ENCODE measurements at places on chromosomes 2 and 18. TPM values are rescaled to one million over a fixed set of nuclear protein-coding genes. Genes with fewer than 3 reads are reported as not detected.

- H3K36me3 ChIP-seq, result no peaks in the 10 kb centered on the region
- no peak overlapping the region for H3K27ac ChIP-seq
- H3K4me1 ChIP-seq, result no peaks in the 10 kb centered on the region
- DNase-seq, result no peak
- H3K4me3 ChIP-seq, result no peak overlapping the region
- H3K27me3 ChIP-seq, result no peaks in the 10 kb centered on the region
Measured at GRCh38 chr18:34411952-34412351, 187.2 kb upstream of the NOL4 start.

- no peaks in the 10 kb centered on the region for H3K36me3 ChIP-seq
- no peak overlapping the region for H3K27ac ChIP-seq
- no peaks in the 10 kb centered on the region for H3K4me1 ChIP-seq
- no peak for DNase-seq
- H3K27me3 ChIP-seq, result no peaks in the 10 kb centered on the region
Measured at GRCh38 chr18:1053331-1054315, 149.0 kb downstream of the ADCYAP1 start.

- DNase-seq, result no peak
- no peaks in the 10 kb centered on the region for H3K4me1 ChIP-seq
- H3K27me3 ChIP-seq, result no peaks in the 10 kb centered on the region
- H3K4me3 ChIP-seq, result peak within 1 kb of the TSS; percentile 66
- no peaks in the 10 kb centered on the region for H3K36me3 ChIP-seq
Measured at GRCh38 chr18:33577685-33578517, at the start of gene ASXL3. Gene ASXL3 (plus strand): TSS chr18:33578219. CDS start chr18:33578632, 413 bp downstream.

GRCh38 chr18:45227001-45227742, 388.1 kb upstream of the SLC14A2 start:
- no peak overlapping the region for H3K27ac ChIP-seq
- H3K4me3 ChIP-seq, result no peak overlapping the region
- H3K36me3 ChIP-seq, result no peaks in the 10 kb centered on the region

GRCh38 chr18:10511236-10511635, 14.6 kb upstream of the NAPG start:
- no peak for DNase-seq
- no peaks in the 10 kb centered on the region for H3K36me3 ChIP-seq
- H3K4me1 ChIP-seq, result no peaks in the 10 kb centered on the region
- no peak overlapping the region for H3K27ac ChIP-seq
- H3K4me3 ChIP-seq, result no peak overlapping the region

UBE2E3 gene
- 77.0 TPM for total RNA-seq

- no peaks in the 10 kb centered on the region for H3K4me1 ChIP-seq
- no peak overlapping the region for H3K27ac ChIP-seq
- no peak overlapping the region for H3K4me3 ChIP-seq
- DNase-seq, result no peak
Measured at GRCh38 chr2:181174611-181175580, 194.5 kb downstream of the UBE2E3 start.

GRCh38 chr18:10927286-10927992, 221.9 kb downstream of the PIEZO2 start:
- H3K4me1 ChIP-seq, result no peaks in the 10 kb centered on the region
- H3K27me3 ChIP-seq, result no peaks in the 10 kb centered on the region
- no peak overlapping the region for H3K27ac ChIP-seq
- no peak for DNase-seq

DNA sequence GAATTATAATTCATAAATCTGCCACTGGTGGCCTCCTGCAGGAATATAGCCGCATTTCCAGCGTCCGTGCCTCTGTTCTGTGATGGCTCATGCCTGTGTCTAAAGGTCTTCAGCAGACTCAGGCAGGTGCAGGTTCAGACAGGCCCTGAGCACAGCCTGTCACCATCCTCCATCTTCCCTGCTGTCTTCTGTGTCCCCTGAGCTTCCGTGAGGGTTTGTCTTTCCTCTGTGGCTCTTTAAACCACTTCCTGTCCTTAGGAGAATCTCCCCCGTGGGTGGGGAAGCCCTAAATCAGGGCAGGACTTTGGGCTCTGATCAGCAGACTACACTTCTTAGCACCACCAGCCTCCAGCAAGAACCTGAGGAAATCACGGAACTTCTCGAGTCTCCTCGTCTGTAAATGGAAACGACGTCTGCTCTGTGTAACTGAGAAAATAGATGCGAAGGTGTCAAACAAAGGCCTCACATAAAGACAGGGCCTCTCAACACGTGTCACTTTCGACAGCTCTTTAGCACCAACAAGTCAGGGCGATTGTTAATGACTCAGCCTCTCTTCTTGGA, 24.1 kb upstream of the NFATC1 start:
- H3K27ac ChIP-seq, result no peak overlapping the region
- H3K4me3 ChIP-seq, result no peak overlapping the region
- no peak for DNase-seq
- H3K27me3 ChIP-seq, result no peaks in the 10 kb centered on the region
- no peaks in the 10 kb centered on the region for H3K4me1 ChIP-seq

- H3K27ac ChIP-seq, result no peak overlapping the region
- DNase-seq, result no peak
- H3K4me3 ChIP-seq, result no peak overlapping the region
- H3K36me3 ChIP-seq, result no peaks in the 10 kb centered on the region
- no peaks in the 10 kb centered on the region for H3K4me1 ChIP-seq
Measured at GRCh38 chr2:196336715-196337114, 165.3 kb upstream of the STK17B start.

CTNNA2 gene
- not detected for total RNA-seq

RASGRP3 gene
- 13.1 TPM for total RNA-seq

IL36RN gene
- total RNA-seq, result not detected

DNA sequence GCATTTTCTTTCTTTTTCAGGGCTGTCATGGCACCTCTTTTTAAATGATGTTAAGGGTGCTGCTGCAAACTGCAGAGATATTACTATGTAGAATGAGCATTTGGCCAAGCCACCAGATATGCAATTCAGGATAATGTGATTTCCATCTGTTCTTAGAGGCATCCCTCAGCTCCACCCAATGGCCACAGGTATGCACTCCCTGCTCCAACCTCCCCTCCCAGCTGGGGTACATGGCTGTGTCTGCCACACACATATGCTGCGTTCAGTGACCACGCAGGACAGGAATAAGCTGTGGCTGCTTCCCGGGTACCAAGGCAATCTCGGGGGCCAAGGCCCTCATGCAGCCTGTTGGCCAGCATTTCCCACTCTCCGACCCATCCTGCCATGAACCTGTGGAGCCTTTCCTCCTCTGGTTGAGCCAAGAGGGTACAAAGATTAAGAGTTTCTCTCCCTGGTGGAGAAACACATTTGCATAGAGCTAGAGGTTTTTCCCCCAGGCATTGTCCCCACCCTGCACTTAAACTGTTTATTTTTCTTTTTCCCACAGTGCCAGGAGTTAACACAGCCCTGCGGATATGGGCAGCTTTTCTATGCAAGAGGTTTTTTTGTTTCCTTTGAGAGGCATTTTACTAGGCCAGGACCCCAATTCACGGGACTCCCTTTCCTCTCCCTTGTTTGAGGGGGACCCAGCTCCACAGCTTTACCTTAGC, 147.0 kb downstream of the GCA start:
- DNase-seq, result no peak
- no peaks in the 10 kb centered on the region for H3K4me1 ChIP-seq
- H3K4me3 ChIP-seq, result no peak overlapping the region
- H3K27ac ChIP-seq, result no peak overlapping the region
- no peaks in the 10 kb centered on the region for H3K36me3 ChIP-seq

TUBB8B gene
- total RNA-seq, result not detected

NPHP1 gene
- 7.2 TPM for total RNA-seq

GEN1 gene
- 6.7 TPM for total RNA-seq

DNA sequence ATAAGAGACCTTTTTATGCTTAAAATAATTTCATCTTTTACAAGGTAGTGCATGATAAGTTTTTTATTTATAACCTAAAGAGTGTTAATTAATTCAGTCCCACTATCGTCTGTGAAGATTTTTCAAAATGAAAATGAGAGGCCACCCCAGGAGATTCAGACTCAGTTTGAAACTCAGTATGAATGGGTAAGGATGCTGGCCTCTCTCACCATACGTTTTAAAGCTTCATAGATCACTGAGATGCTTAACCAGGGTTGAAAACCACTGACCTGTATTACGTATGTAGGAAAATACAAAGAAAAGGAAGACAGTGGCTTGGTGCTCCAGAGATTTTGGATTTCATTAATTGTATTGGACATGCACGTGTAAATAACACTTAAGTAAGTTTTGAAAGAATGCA, 278.7 kb downstream of the FSIP2 start:
- no peak overlapping the region for H3K27ac ChIP-seq
- no peak overlapping the region for H3K4me3 ChIP-seq
- H3K27me3 ChIP-seq, result no peaks in the 10 kb centered on the region
- H3K36me3 ChIP-seq, result no peaks in the 10 kb centered on the region
- H3K4me1 ChIP-seq, result no peaks in the 10 kb centered on the region

DNA sequence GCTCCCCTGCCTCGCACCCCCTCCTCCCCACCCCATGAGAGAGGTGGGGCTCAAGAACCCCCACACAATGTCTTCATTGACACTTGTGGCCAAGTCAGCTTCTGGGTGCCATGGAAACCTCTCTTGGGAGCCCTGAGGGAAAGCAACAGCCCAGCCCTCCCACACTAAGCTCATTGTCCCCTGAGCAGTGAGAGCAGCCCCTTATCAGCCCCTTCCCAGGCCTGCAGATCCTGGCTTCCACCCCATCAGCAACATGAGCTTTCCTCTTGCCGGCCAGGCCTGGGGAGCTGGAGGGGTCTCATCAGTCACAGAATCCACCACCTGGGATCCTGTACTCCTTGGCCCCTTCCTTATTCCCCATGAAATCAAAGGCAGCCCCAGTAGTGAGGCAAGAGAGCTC, 107.8 kb upstream of the ST3GAL5 start:
- peak; percentile 27 for DNase-seq
- H3K27ac ChIP-seq, result peak overlapping the region; percentile 62
- H3K27me3 ChIP-seq, result no peaks in the 10 kb centered on the region
- H3K4me1 ChIP-seq, result peaks cover 9% of the 10 kb centered on the region
- H3K36me3 ChIP-seq, result no peaks in the 10 kb centered on the region

DNA sequence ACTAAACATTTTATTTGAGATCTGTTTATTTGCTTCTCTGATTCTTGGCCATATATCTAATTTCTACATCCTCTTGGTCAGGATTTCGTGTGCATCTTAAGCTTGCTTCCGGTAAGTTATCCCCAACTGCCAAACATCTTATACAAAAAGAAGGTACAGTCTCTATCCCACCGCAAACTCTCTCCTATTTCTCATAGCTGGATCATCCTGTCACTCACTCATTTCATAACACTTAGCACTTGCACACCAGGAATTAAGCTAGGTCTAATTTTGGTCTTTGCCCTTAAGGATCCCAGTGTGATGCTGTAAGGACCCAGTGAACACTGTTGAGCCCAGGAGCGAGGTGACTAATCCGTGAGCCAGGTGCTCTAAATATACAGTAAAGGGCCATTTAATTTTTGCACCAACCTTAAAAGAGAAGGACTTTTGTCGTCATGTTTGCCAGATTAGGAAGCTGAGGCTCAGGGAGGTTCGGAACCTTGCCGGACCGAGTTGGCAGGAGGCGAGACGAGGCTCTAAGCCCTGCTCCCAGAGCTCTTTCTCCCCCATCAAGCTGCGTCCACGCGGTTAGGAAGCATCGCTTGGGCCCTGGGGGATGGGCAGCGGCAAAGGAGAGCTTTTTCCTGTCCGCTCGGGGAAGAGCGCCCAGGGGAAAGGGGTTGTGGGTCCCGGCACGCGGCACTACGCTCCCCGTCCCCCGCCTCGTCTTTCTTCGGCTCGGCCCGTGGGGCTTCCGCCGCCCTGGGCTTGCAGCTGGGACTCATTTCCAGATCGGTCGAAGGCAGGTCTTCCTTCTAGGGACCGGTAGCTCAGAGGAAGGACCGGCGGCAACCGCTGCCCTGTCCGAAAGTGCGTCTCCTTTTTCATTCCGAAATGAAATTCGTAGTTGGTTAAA, 4.1 kb upstream of the ITPRIPL1 start:
- no peaks in the 10 kb centered on the region for H3K27me3 ChIP-seq
- H3K4me3 ChIP-seq, result peak overlapping the region; percentile 60
- DNase-seq, result no peak
- no peaks in the 10 kb centered on the region for H3K4me1 ChIP-seq
- H3K27ac ChIP-seq, result peak overlapping the region; percentile 57

DNA sequence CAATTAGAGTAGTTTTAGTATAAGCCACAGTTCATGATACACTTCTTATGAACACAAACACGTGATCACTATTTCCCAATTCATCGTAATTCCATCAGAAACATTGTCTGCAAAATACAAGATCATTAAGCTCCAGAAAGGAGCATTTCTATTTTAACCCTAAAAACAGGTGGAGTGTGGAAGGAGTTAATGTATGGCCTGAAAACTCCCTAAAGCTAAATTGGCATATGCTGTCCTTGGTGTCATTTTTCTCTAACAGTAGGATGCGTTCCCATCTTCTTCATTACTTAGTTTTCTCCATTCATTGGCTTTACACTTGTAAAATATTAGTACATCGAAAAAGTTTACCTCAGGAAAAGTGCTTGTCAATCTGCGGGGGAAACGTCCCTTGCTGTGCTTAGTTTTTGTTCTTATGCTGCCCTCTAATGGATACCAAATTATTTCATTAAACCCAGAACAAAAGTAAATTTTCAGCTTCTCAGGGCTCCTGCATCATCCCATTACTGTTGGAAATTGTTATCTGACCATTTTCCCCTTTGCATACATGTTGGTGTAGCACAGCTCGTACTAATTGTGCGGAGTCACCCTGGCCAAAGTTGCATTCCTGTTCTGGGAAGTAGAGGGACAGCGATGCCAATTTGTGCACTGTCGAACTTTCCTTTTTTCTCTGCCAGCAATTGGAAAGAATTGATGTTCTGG, 153.4 kb downstream of the GPD2 start:
- no peaks in the 10 kb centered on the region for H3K36me3 ChIP-seq
- H3K27ac ChIP-seq, result no peak overlapping the region
- no peaks in the 10 kb centered on the region for H3K4me1 ChIP-seq
- H3K27me3 ChIP-seq, result no peaks in the 10 kb centered on the region
- no peak for DNase-seq

GRCh38 chr2:241863536-241863954, 4.9 kb upstream of the PDCD1 start:
- no peaks in the 10 kb centered on the region for H3K4me1 ChIP-seq
- no peak for DNase-seq
- H3K4me3 ChIP-seq, result no peak overlapping the region
- H3K27ac ChIP-seq, result no peak overlapping the region

GRCh38 chr2:217941886-217942728, 60.7 kb downstream of the TNS1 start:
- H3K36me3 ChIP-seq, result no peaks in the 10 kb centered on the region
- peak overlapping the region; percentile 76 for H3K4me3 ChIP-seq
- H3K4me1 ChIP-seq, result peaks cover 16% of the 10 kb centered on the region
- H3K27ac ChIP-seq, result peak overlapping the region; percentile 80

DNA sequence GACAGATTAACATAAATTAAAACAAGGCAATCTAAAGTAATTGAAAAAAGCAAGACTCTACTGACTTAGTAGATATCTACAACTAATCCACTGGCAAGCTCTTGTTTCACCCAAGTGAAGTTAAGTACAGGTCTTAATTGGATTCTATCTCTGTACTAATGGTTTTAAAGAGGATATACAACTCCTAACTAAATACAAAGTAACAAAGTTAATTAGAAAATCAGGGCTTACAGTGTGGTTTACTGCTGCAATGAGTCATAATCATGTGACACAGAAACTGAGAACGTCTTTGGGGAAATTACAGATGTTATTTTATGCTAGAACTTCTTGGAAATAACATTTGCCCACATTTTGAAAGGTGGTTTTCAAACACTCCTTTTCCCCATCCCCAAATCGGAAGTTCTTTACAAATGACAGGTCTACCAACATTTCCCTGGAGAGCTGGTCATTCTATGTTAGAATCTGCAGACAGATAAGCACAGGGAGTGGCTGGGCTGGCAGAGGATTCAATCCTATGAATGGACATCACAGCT, 245.3 kb downstream of the STK39 start:
- H3K4me1 ChIP-seq, result no peaks in the 10 kb centered on the region
- H3K36me3 ChIP-seq, result no peaks in the 10 kb centered on the region
- no peak for DNase-seq
- no peaks in the 10 kb centered on the region for H3K27me3 ChIP-seq
- no peak overlapping the region for H3K4me3 ChIP-seq

Data from breast epithelium (tissue), 4 donors.